Muscle of leg (tissue), 16 donors: ENCODE measurements at places on chromosomes 11 and 22. TPM values are rescaled to one million over a fixed set of nuclear protein-coding genes. Genes with fewer than 3 reads are reported as not detected.

KCNK4 gene
- 0.13 TPM for total RNA-seq

CNTN5 gene
- total RNA-seq = 6.2 TPM

OR10A4 gene
- total RNA-seq = not detected

OR5D13 gene
- not detected for total RNA-seq

GGTLC2 gene
- not detected for total RNA-seq

IFTAP gene
- 54.5 TPM for total RNA-seq

ISX gene
- total RNA-seq = not detected

SLC22A25 gene
- total RNA-seq = 0.04 TPM

C22orf15 gene
- 0.66 TPM for total RNA-seq

SCN4B gene
- 2.4 TPM for total RNA-seq

SMTNL1 gene
- 143 TPM for total RNA-seq

OR51B5 gene
- total RNA-seq = 0.31 TPM

CCDC88B gene
- total RNA-seq = 2.8 TPM

YPEL4 gene
- 0.53 TPM for total RNA-seq

TRPM5 gene
- total RNA-seq = under 0.01 TPM

BCO2 gene
- 8.3 TPM for total RNA-seq

GDPD4 gene
- total RNA-seq = 0.13 TPM

OR5P2 gene
- total RNA-seq = not detected

RIMBP3B gene
- 0.18 TPM for total RNA-seq

FLRT1 gene
- 1.2 TPM for total RNA-seq

CCDC116 gene
- total RNA-seq = 0.27 TPM

MAJIN gene
- total RNA-seq = not detected
